ENCODE measurements at places on chromosomes 7 and 10. TPM values are rescaled to one million over a fixed set of nuclear protein-coding genes. Genes with fewer than 3 reads are reported as not detected.
A peak's percentile ranks its signal among the peaks of the same experiment; 100 is the strongest.

GRCh38 chr7:137421366-137421765 is 77.8 kb upstream of the PTN start:
- DNase-seq: no peak

Gene LFNG
- total RNA-seq: 59.1 TPM

DNA sequence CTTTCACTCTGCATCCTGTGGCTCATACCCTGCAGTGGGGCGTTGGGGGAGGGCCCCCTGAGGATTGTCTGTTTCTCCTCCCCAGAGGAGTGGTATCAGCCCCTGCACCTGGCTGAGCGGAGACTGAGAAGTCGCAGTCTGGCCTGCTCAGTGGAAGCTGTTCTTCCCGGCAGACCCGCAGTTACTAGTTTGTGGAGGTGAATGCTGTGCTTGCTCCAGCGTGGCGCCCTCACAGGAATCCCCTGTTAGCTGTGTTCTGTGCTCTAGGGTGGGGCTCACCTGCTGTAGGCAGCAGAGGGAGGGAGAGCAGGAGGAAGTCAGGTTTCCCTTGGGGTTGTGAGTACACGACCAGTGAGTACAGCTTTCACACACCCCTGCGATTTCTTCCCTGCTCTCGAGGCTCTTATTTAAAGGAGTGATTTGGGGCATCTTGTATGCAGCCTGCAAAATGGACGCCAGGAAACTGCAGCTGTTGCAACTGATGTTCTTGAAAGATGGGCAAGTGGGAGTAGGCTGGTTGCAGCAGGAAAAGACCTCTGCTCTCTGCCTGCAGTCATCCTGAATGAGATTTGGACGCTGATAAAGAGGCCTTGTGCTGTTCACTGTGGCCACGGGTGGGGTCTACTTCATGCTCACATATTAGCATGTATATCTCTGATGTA is 66.4 kb downstream of the HK1 start:
- DNase-seq: no peak

DNA sequence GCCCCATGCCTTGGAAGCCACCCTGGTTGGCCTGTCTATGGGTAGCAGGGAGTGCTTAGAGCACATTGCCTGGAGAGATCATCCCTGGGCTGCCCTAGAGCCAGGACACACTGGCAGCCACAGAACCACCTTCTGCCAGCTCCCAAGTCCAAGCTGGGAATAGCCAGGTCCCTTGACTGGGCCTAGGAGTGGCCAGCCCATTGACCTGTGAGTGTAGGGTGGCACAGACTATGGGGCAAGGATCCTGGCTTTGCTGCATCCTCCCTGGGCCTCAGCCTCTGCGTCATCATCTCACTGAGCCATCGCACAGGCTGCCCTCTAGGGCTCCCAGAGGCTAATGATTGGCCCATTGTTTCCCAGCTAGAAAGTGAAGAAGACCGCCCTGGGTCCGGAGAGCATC is 7.0 kb downstream of the AQP1 start:
- DNase-seq: no peak

Gene STX1A
- total RNA-seq: 26.1 TPM

DNA sequence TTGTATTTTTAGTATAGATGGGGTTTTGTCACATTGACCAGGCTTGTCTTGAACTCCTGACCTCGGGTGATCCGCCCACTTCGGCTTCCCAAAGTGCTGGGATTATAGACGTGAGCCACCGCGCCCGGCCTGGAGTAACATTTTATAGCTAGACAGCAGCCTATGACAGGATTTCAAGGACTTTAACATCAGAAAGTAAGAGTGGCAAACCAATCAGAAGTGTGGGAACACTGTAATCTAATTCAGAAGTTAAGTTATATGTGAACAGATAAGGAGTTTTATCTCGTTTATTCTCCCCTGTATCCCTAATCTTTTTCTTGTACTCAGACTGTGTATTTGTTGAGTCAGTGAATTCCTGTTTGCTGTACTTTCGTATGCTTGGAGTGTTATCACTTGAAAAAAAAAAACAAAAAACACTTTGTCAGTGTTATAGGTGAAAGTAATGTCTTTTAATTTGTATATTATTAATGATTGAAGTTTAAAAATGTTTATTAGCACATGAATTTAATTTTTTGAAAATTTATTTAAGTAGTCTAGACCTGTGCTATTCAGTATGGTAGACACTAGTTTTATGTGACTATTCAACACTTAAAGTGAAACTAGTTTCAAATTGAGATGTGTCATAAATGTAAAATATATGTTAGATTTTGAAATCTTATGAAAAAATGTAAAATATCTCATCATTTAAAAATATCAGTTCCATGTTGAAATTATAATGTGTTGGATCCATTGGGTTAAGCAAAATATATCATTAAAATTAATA is 38.6 kb downstream of the RSBN1L start:
- peak; percentile 11 for DNase-seq

DNA sequence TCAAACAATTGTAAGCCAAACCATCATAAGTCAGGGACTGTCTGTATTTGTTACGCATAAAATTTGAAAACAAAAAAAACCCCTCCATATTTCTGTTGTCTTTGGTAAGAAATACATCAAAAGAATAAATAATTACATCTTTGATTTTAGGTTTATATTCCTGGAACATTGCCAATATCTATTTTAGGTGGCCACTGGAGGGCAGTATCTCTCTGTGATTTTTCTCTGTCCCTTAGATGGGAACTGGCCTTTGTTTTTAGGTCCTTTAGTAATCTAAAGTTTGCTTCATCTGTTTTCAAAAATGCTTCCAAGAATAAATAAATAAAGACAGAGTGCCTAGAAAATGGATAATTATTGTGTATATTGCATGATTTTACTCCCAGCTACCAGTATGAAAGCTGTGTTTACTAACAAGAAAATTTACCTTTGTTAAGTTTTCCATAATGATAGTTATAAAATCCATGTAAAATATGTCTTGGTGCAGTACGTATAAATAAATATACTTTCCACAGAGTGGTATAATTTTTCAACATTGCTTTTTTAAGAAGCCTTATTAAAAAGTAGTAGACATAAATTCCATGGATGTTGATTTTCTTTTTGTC is 64.2 kb downstream of the PHYHIPL start:
- DNase-seq: peak; percentile 49

- no peak for DNase-seq
Observed at GRCh38 chr7:117937753-117938483, 64.7 kb upstream of the CTTNBP2 start.

DNA sequence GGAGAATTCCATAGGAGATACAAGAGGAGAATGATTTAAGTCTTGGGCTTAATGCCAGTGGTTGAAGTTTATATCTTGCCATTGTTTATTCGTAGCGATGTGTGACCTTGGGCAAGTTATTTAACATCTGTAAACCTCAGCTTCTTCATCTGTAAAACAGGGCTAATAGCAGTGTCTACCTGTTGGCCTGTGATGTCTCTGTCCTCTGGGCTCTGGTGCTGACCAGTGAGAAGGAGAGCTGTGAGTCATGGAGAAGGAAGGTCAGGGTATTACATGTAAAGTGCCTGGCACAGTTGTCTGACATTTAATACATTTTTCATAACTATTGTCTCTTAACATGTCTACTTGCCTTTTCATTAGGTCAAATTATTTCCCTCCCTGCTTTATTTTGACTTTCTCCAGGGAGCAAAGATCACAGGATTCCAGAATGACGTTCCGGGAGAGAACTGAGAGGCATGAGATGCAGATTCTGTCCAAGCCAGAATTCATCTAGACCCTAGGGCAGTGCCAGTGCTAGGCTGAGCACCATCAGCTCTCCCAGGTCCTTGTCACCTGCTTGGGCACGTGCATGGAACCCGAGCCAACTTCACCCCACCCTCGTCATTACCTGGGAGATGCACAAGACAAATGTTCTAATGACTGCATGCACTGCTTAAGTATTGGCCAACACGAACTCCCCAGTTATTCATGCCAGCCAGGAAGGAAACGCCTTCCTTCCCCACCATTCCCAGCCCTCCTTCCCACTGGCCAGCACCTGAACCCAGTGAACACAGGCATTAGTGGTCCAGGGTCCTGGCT is 187.9 kb downstream of the DPY19L1 start:
- DNase-seq: peak; percentile 41

GRCh38 chr7:146741911-146742310 is 625.3 kb downstream of the CNTNAP2 start:
- no peak for DNase-seq

Gene TPST1
- 11.4 TPM for total RNA-seq

DNA sequence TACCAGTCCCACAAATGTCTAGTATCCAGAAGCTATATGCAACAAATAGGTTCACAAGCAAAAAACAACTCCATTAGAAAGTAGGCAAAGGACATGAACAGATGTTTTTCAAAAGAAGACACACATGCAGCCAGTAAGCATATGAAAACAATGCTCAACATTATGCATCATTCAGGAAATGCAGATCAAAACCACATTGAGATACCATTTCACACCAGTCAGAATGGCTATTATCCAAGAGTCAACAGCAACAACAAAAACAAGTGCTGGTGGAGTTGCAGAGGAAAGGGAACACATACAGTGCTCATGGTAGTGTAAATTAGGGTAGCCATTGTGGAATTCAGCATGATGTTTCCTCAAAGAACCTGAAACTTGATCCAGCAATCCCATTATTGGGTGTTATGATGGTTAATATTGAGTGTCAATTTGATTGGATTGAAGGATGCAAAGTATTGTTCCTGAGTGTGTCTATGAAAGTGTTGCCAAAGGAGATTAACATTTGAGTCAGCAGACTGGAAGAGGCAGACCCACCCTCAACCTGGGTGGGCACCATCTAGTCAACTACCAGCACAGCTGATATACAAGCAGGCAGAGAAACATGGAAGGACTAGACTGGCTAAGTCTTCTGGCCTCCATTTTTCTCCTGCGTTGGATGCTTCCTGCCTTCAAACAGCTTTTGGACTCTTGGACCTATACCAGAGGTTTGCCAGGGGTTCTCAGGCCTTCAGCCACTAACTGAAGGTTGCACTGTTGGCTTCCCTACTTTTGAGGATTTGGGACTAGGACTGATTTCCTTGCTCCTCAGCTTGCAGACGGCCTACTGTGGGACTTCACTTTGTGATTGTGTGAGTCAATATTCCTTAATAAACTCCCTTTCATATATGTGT is 218.4 kb upstream of the SEMA3D start:
- DNase-seq: no peak

Gene GDF2
- not detected for total RNA-seq

Gene GBF1
- total RNA-seq: 36.1 TPM

Gene AKR1E2
- total RNA-seq: 1.1 TPM

Gene CRPPA
- total RNA-seq: 9.9 TPM

DNA sequence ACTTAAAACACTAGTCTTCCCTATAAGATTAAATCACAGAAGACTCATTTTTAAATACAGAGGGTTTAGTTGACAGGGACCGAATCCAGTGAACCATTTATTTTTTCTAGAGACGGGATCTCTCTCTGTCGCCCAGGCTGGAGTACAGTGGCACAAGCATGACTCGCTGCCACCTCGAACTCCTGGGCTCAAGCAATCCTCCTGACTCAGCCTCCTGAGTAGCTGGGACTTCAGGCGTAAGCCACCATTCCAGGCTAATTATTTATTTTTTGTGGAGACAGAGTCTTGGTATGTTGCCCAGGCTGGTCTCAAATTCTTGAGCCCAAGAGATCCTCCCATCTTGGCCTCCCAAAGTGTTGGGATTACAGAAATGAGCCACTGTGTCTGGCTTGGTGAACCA is 20.9 kb upstream of the LYZL1 start:
- DNase-seq: no peak

GRCh38 chr10:93126483-93127052 is 52.9 kb downstream of the CYP26A1 start:
- no peak for DNase-seq

DNA sequence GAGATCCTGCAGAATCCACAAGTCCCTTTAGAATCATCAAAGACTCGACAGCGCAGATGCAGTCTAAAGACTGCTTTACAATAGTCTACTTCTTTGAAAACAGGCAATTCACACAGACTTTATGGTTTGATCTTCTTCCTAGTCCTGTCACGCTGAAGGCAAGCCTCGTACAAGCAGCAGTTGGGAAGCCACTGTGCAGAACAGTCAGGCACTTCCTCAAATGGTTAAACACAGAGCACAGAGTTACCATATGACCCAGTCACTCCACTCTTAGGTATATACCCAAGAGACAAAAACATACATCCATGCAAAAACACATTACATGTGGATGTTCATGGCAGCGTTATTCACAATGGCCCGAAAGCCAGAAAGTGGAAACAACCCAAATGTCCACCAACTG is 41.4 kb downstream of the LRRC20 start:
- no peak for DNase-seq

Gene NME8
- not detected for total RNA-seq

Gene CHAT
- total RNA-seq: not detected

- no peak for DNase-seq
Observed at GRCh38 chr10:91708174-91708861, 75.4 kb upstream of the PPP1R3C start.

Gene TEX36
- not detected for total RNA-seq
